ENCODE measurements at places on chromosomes 13 and 19.

DNA sequence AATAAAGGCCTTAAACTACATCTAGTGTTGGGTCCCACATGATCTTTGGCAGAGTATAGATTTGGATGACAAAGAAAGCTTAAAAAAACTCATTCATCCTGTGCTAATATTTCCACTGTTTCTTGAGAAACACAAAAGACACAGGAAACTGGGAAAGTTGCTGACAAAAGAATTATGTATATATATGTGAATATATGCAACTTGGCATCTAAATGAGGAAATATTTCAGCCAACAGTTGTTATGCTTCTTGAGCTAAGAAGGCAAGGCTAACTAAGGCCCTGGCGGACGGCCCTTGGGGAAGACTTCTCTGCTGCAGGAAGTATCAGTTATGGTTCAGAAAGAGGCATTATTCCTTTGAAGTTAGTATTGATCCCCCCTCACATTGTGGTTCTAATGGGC lies 491.8 kb downstream of the DIAPH3 start:
- DNase-seq = no peak

DNA sequence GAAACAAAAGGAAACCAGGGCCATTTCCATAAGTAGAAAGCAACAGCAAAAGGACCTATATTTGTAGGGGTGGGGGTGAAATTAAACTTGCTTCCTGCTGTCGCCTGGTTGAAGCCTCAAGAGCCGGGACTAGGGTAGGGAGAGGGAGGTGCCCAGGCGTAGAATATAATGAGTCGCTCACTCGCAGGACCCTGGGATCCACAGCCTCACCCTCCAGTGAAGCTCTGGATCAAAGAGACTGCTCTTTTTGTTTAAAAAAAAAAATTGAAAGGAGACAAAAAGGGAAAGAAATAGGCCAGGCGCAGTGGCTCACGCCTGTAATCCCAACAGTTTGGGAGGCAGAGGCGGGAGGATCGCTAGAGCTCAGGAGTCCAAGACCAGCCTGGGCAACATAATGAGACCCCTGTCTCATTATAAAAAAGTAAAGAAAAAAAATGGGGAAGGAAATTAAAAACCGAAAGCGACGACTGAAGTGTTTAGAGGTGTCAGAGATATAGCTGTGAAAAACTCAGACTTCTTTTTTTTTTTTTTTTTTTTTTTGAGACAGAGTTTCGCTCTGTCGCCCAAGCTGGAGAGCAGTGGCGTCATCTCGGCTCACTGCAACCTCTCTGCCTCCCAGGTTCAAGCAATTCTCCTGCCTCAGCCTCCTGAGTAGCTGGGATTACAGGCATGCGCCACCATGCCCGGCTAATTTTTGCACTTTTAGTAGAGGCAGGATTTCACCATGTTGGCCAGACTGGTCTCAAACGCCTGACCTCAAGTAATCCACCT lies 10.9 kb upstream of the ADGRE5 start:
- DNase-seq = no peak

DNA sequence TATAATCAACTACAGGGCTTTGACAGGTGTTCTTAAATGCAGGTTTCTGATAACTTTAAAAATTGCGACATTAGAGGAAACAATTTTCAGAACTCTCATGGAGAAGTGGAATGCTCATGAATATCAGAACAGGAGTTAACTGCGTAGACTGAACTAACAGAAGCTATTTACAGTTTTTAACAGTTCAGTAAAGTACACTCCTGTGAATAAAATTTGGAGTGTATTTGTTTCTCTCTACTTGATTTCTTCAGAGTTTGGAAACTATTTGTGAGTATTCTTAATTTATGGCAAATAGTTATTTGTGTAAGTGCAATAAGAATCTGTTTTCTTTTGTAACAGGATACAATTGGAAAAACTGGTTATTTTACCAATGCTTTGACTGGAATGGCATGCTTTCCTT lies 114.4 kb downstream of the TNFRSF19 start:
- no peak for DNase-seq

DNA sequence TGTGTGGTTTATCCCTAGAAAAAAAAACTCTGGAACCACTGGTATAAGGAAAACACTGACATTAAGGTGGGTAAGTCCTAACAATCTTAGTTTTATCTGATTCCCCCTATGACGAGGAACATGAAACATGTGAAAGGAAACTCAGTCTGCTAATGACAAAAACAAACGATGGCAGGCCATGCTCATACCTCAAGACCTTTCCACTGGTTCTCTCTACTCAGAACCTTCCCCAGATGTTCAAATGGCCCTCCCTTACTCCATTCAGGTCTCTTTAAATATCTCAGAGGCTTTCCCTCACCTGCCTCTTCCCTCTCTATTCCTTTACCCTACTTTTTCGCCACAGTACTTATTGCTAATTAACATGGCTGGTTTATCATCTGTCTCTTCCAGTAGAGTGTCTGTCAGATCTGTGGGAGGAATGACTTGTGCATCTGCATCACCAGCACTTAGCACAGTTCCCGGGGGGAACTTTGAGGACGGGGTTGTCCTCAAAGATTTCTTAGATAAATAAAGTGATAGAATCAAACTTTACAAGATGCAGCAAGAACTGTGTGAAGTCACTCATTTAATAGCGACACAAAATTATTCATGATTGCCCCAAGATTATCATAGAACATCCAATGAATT lies 1.5 kb downstream of the TUBGCP3 start:
- no peak for DNase-seq

- no peak for DNase-seq
Observed at GRCh38 chr13:40963927-40964326, 55.2 kb downstream of the ELF1 start.

DNA sequence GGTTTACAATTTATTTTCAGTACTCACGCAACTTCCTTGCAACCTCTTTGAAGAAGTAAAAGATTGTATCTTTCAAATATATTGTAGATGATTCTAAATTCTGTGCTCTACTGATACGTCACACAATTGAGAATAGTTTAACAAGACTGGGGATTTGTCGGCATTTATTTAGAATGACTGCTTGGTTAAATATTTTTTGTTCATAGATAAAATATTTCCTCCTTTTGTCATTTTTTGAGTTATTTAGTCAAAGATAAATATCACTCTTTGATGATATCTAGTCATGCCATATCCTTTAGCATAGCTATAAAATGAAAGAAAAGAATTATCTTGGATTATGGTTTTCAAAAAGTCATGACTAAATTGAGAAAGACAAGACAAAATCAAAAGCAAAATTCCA lies 2747.8 kb downstream of the PCDH9 start:
- no peak for DNase-seq

GRCh38 chr19:33177417-33177979 lies 16.6 kb upstream of the LRP3 start:
- peak; percentile 61 for DNase-seq

- no peak for DNase-seq
Observed at GRCh38 chr13:77176350-77176749, 149.4 kb upstream of the FBXL3 start.

- DNase-seq = no peak
Observed at GRCh38 chr13:49000247-49000646, 24.5 kb downstream of the FNDC3A start.

GRCh38 chr13:96720446-96720845 lies 273.8 kb downstream of the OXGR1 start:
- DNase-seq = no peak

DNA sequence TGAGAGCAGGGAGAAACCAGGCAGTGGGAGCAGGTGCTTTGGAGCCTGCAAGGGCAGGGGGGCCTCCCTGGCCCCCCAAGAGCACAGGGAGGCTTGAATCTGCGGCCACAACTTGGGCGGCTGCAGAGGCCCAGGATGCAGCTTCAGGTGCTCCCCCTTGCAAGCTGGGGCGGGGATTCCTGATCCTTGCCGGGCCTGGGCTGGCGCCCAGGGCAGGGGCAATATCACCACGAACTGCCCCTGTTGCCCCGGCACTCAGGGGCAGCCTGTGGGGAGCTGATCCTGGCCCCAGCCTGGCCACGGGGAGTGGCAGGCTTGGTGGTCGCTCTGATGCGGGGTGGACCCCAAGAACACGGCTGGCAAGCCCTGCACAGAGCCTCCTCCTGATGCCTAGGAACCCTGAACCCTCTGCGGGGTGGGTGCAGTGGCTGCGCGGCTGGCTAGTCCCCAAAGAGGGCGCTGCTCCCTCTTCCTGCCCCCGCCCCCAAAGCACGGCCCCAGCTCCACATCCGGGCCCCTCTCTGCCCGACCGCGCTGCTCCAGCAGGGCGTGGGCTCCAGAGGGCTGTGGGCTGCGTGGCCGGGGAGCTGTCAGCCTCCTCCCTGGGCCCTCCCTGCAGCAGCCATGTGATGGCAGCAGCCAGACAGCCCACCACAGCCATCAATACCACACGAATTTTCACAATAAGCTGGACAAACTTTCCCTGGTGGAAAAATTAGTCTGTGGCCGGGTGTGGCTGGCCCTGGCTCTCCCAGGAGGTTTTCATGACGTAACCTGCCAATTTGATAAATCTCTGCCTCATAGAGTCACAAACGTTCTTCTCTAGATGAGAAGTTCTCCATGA lies 21.0 kb downstream of the TNFSF9 start:
- DNase-seq = no peak

DNA sequence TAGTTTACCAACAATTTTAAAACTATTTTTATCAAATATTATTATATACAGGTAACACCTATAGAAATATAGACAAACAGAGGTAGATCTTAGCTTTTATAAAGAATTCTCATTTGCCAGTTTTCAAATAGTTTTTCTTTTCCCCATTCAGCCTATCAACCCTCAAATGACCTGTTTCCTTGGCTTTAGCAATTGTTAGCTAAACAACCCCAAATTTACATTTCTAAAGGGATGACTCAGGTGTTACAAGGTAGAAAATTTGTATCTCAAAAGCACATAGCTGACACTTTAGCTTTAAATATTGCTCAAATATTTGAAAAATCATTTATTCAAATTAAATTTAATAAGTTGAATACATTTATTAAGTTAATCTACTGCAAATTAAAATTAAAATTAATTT lies 1207.2 kb downstream of the SLITRK1 start:
- no peak for DNase-seq

DNA sequence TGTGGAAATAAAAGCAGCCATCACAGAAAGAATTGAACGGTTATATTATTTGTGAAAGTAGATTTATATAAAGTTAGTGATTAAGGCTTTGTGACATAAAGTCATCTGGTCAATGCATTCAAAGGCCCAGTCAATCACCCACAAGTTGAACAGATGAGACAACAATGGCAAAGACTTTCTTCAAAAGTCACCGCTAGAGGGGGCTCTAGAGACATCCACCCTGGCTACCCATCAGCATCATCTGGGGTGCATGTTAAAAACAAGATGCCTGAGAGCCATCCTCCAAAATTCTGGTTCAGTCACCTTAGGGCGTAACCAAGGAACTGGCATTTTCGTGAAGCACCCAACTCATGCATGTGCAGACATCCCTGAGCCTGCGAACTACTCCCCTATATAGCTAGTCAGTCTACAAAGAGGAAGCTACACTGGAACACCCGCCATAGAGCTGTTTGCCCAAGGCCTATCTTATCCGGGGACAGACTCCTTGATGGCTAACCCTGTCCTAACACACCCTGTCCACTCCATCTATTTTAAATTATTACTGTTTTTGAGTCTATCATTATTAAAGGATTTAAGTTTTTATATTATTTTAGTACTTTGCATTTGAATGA lies 970.5 kb downstream of the UQCRFS1 start:
- no peak for DNase-seq

DNA sequence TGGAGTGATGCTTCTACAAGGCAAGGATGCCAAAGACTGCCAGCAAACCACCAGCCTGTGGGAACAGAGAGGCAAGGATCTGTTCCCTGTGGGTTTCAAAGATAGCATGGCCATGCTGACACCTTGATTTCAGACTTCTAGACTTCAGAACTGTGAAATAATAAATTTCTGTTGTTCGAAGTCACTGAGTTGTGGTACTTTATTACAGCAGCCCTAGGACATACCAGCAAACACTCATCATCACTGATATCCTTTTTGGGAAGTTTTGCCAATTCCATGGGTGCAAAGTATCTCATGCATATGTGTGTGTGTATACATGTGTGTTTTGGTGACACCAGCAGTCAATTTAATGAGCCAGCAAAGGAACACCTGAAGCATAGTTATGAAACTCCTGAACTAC lies 21.0 kb downstream of the LMO7 start:
- DNase-seq = no peak

DNA sequence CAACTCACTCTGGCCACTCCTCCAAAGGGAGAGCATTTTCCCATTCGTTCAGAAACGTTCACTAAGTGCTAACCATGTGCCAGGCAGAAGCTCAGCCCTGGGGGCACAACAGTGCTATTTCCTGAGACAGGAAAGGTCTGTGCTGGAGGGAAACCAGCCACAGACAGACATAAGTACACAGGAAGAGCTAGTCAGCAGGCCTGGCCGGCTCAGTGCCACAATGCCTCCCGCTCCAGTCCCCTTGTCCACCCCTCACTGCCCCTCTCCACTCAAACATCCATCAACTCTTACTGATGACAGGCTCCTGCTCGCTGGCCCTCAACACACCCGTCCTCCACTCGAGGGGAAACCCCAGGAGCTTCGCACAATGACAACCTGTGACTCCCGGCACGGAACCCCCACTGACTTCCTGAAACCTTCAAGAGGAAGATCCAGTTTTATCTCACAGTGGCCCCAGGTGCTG lies 11.3 kb upstream of the PLA2G4C start:
- no peak for DNase-seq

DNA sequence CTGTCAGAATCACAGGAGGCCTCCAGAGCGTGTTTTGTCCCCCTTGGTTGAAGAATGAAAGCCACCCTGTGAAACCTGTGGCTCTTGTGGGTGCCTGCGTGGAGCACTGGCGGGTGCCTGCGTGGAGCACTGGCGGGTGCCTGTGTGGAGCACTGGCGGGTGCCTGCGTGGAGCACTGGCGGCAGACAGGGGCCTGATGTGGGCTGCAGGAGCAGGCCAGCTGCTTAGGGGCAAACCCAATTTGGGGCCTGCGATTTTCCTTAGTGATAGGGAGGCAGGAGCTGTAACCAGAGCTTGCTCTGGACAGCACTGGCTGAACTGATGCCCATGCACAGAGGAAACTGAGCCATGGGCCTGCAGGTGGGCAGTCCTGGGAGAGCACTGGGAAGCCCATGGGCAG lies 24.3 kb downstream of the ARHGEF7 start:
- no peak for DNase-seq

DNA sequence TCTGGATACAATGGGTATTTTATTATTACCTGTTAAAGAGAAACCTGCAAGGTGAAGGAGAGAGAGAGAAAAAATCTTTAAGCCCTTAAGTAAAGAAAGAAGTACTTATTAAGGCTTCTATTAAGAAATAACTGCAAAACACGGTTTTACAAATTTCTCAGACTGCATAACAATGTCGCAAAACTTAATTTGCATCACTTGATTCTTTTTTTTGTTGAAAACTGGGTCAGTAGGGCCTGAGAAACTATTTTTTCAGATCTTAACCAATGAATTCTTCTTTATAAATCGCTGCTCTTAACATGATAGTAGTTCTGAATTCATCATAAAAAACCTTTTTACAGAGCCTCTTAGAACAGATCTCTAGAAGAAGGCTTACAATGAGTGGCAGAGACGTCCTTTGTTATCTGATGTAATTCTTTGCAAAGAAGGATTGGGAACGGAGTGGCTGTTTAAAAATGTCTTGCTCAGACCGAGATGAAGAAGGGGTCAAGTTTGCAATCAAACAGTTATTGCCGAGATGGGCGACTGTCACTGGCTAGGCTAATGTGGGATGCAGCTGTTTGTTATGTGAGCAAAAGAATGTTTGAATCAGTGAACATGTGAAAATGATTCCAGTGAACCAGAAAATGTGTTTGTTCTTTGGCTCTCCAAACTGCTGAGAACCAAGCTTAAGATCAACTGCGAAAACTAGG lies 76.3 kb downstream of the ZNF536 start:
- no peak for DNase-seq

Measured in esophagus squamous epithelium (tissue), 5 donors.